Urinary bladder (tissue), 4 donors: ENCODE measurements at places on chromosomes 6 and 20. TPM values are rescaled to one million over a fixed set of nuclear protein-coding genes. Genes with fewer than 3 reads are reported as not detected.

Gene SEMG1
- not detected for total RNA-seq

DNA sequence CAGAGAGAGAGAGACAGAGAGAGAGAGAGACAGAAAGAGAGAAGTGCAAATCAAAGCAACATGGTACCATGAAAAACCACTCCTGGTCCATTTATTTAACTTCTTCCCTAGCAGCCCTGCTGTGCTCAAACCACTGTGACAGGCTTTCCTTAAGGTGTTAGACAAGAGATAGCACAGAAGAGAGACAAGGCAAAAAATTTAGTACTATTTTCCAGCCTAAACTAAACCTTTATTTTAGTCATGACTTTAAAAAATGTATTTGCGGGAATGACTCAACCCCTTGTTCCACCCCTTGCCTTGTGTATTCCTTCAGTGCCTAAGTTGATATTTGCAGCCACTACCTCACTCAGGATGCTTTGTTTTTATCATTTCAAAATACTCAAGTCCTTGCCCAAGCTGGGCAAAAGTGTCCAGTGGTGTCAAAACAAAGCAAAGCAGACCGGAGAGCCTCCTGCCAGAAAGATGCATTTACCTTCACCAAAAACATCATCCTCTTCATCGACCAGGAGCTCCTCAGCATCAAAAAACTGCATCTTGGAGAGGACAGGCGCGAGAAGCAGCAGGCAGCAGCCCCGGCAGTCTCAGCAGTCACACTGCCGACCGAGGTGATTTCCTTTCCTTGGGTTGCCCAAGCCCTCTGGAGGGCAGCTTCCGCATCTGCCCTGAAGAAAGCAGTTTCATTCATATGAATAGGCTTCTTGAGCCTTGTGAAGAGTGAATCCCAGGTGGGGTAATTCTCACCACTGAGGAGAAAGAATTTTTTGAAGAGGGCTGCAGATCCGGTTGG, at the start of gene RIPOR2:
TSS of gene RIPOR2 (minus strand) at position 595 of the 787 bp plus-strand sequence. CDS start at position 533, 62 bp downstream.
- no peak for DNase-seq

- DNase-seq, result no peak
These were observed 38.6 kb upstream of the HSF2 start for GRCh38 chr6:122360809-122361208.

DNA sequence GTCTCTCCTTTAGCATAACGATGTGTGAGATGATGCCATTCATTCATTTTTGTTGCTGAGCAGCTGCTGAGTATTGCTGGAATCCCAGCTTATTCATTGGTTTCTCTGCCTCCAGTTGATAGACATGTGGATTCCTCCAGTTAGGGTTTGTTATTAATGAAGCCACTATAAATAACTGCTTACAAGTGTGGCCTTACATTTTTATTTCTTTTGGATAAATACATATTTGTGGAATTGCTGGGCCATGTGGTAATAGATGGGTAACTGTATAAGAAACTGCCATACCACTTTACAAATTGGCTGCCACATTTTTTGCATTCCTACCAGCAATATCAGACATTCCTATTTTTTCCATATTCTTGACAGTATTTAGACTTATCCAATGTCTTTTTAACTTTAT, 2.6 kb upstream of the HLA-B start:
- DNase-seq, result no peak

Gene ADGRF5
- total RNA-seq, result 41.3 TPM

Gene TOP1
- 29.2 TPM for total RNA-seq

DNA sequence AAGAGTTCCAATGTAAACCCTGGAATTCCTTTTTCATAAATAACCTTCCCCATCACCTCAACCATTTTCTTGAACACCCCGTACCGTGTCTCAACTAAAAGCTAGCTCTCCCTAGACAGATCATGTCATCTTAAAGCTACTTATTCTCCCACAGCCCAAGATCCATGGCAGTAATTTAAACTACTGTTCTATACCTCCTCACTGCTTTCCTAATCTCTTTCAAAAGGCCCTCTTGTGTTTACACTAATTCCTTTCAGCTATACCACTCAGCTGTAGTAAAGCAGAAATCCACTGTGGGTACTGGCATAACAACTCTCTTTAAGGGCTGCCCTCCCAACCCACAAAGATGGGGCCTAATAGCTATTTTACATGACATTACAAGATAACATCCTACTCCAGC, 67.5 kb downstream of the RNGTT start:
- no peak for DNase-seq

- DNase-seq, result no peak
These were observed 1.5 kb downstream of the ANKS1A start for GRCh38 chr6:34890533-34890925.

DNA sequence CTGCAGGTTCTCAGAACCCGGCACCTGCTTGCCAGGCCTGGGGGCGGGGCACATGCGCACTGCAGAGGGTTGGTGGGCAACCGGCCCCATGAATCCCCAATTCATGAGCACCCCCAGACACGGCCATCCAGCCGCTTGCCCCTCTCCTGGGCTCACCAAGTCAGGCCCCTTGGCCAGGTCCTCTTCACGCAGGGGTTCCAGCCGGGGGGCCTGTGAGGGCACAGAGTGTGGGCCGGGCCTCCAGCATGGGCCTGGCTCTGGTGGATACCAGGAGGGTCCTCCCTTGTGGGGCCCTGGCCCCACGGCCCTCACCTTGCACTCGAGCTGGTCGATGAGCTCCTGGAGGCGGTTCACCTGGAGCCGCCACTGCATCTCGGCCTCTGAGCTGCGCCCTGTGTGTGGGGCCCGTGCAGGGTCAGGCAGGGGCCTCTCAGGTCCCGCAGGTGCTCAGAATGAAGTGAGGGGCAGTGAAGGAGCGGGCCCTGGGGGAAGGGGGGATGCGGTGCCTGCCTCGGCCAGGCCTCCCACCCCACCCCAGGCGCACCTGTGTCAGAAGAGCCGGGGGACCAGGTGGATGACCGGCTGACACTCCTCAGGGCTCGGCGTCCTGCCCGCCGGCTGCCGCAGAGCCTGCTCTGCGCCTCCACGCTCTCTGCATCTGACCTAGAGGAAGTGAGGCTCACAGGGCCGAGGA, 2.6 kb upstream of the C20orf144 start:
- no peak for DNase-seq

Gene DEFB132
- total RNA-seq, result not detected

- DNase-seq, result no peak
These were observed 21.7 kb upstream of the OCSTAMP start for GRCh38 chr20:46572153-46572552.

Gene PRR18
- total RNA-seq, result not detected

Gene MYL9
- 42.6 TPM for total RNA-seq

Gene TCP11
- total RNA-seq, result 0.37 TPM

Gene RNF182
- 0.90 TPM for total RNA-seq

GRCh38 chr20:6637160-6637579, 130.3 kb upstream of the BMP2 start:
- no peak for DNase-seq

DNA sequence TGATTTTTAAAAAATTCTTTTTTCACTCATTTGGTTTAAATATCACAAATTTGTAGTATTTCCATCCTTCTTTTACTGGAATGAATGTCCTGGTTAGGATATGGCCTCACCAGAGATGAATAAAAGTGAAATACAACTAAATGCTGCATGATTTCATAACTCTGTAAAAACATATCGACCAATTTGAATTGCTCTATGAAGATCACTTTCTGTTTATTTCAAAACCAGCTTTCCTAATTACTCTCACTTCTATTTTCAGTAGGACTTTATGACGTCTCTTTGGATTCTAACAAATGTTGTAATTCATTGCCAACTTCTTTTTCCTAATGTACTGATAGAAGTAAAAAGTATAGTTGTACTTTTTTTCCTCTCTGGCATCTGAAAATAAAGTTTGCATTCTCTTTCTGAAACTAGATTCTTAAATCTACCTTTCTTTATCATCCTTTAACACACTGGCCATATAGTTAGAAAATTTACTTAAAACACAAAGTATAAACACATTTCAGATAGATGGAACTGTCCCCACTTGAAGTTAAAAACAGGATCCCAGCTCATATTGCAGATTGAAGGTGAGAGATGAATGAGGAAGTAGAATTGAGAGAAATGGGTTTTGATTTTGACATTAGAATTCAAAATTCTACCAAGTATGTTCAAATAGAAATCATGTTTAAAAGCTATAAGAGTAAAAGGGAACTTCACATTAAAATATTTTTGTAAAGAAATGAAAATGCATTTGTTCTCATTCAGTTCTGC, 40.3 kb upstream of the IL20RA start:
- DNase-seq, result no peak

DNA sequence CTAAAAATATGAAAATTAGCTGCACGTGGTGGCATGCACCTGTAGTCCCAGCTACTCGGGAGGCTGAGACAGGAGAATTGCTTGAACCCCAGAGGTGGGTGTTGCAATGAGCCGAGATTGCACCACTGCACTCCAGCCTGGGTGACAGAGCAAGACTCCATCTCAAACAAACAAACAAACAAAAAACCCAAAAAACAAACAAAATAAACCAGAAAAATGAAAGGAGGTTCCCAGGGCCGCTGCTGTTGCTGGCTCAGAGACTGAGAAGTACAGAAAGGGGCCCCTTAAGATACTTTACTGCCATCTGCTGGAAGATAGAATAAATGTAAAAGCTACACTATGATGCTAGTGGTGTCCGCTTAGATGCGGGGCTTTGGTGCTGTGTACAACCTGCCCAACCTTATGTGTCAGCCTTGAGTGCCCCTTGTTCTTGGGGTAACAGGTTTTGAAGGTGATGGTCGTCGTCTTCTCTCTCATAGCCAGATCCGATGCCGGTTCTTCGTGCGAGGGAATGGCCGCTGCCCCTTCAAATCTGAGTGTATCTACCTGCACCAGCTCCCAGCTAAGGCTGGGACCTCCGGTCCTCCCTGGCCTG, 2.8 kb upstream of the FANCE start:
- no peak for DNase-seq

Gene SLC4A11
- 0.37 TPM for total RNA-seq

DNA sequence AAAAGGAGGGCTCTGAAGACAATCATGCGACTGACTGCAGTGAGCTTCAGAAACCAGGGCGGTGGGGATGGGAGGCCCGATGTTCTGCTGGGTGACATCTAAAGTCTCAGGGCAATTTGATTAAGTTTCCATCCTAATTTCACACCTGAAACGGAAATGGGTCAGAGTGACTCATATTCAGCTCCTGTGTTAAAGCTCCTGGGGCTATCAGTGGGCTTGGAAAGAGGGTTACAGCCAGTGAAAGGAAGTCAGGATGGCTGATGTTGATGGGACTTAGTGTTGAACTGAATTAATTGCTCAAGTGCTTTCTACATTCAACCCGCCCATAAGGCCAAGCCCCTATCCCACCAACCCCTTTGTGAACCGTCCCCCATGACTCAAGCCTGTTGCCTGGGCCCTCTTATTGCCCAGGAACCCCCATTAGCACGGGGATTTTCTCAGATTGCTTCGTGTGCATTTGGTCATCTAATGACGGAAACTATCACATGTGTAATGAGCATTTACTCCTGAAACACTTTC, 47.1 kb upstream of the TBC1D7 start:
- DNase-seq, result no peak

DNA sequence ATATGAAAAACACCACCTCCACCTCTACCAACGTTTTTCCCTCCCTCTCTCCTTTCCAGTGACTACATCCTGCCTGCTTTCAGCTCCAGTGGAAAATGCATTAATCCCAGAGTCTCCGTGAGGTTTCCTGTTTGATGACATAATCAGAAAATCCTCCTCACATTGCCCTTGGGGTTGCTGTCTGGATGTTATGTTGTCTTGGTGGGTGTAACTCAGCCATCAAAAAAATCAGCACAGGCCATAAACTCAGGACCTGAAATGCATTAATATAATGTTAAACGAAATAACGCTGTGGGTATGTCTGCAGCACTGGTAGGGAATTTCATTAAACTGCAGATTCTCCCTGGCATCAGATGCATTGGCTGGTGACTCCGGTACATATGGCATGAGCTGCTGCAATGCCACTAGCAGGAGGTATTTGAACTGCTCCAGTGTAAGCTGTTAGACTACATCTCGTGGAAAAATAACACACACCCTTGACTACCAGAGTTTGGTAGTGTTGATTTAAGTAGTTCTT, 297.8 kb downstream of the PRL start:
- DNase-seq, result no peak

Gene MOG
- not detected for total RNA-seq

- DNase-seq, result no peak
These were observed 53.5 kb upstream of the PLCB1 start for GRCh38 chr20:8078528-8078914.

- no peak for DNase-seq
These were observed 93.6 kb upstream of the ADGRF1 start for GRCh38 chr6:47135772-47136171.

GRCh38 chr20:41992481-41992880, 374.3 kb upstream of the CHD6 start:
- DNase-seq, result no peak

GRCh38 chr6:21053612-21054011, 519.4 kb downstream of the CDKAL1 start:
- DNase-seq, result no peak

DNA sequence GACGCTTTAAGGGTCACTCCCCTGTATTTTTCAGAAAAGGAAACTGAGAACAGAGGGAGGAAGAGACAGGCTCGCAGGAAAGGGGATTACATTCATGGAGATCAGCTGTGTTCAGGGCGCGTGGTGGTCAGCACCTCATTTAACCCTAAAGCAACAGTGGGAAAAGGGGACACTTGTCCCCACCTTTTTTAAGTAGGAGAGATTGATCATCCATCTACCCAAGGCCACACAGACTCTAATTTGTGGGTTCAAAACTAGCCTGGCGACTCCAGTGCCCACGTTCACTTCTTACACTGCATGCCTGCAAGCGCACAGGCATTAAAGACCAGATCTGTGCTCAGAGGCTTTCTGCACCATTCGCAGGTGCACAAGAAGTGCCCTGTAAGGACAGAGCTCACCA, 167.9 kb upstream of the SNX9 start:
- no peak for DNase-seq

DNA sequence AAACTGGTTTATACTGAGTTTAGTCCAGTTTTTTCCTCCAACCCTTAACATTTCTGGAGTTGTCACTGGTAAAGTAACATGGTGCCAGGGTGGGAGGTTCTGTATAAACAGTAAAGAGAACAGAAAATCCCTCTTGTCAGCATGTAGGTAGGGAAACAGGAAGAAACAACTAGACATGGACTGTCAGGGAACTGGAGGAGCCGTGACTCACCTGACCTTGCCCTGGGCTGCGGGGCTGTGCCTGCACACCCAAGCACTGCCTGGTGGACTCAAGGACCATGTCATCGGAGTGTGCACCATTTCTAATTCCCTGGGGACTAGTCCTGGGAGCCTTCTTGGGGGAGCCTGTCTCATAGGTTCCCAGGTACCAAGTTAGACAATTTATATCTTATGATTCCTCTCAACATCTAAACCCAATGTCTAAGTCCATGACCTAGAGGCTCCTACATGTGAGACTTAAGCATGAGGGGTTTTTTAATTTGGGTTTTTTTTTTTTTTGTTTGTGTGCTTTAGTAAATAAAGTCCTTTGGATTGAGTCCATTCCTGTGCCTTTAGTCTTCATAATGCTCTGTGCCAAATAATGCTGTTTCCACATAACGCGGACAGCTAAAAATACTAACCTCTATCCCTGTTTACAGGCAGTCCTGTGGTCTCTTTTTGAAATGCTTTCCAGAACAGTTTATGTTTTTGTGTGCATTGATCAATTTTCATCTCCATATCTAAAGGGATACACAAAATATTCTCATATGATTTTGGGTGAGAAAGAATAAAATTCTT, 136.9 kb upstream of the SUPT3H start:
- DNase-seq, result no peak

Gene TEAD3
- 14.0 TPM for total RNA-seq
